Activated T-helper 2 cell treated with anti-CD3 and anti-CD28 coated beads, Interferon-gamma antibody, Interleukin-2, Interleukin-4, amounts not matched to agents 10 μg/mL and 5 μg/mL and 100 μg/mL, durations not matched to agents 14 hours and 24 hours and 36 hours (primary cell): ENCODE measurements at places on chromosomes 3 and 15. TPM values are rescaled to one million over a fixed set of nuclear protein-coding genes. Genes with fewer than 3 reads are reported as not detected.
A peak's percentile ranks its signal among the peaks of the same experiment; 100 is the strongest.

The TBL1XR1 gene
- total RNA-seq, result 168 and 169 TPM in 2 replicates

DNA sequence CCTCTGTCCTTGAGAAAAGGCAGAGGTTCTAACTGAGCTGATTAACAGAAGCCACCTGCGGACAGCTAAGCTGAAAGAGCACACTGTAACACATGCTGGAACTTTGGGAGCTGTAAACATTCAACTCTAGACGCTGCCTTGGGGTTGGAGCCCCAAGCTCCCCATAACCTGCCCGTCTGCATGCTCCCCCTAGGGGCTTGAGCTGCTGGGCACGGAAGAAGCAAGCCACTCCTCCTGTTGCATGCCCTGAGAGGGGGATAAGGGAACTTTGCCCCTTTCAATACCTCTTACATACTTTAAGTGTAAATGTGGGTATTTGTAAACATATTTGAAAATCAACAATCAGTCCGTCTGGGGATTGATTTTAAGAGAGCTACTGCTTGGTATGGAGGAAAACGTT is 188.4 kb downstream of the ADAMTSL3 start:
- H3K27ac ChIP-seq, result no peak overlapping the region
- no peaks in the 10 kb centered on the region for H3K36me3 ChIP-seq
- DNase-seq, result no peak
- H3K4me1 ChIP-seq, result no peaks in the 10 kb centered on the region
- peaks cover 22% of the 10 kb centered on the region for H3K27me3 ChIP-seq
- H3K4me3 ChIP-seq, result no peak overlapping the region

The ETV5 gene
- total RNA-seq, result 0.85 and 1.3 TPM in 2 replicates

- no peak overlapping the region for H3K4me3 ChIP-seq
- H3K27ac ChIP-seq, result no peak overlapping the region
- DNase-seq, result no peak
Observed at GRCh38 chr3:126519506-126520455, 2.2 kb upstream of the UROC1 start.

GRCh38 chr15:78850352-78850751 is 22.3 kb upstream of the MORF4L1 start:
- H3K27me3 ChIP-seq, result peaks cover 6% of the 10 kb centered on the region
- no peak overlapping the region for H3K4me3 ChIP-seq
- no peak for DNase-seq
- H3K4me1 ChIP-seq, result no peaks in the 10 kb centered on the region

The CAPN3 gene
- 1.2 and 1.8 TPM in 2 replicates for total RNA-seq

DNA sequence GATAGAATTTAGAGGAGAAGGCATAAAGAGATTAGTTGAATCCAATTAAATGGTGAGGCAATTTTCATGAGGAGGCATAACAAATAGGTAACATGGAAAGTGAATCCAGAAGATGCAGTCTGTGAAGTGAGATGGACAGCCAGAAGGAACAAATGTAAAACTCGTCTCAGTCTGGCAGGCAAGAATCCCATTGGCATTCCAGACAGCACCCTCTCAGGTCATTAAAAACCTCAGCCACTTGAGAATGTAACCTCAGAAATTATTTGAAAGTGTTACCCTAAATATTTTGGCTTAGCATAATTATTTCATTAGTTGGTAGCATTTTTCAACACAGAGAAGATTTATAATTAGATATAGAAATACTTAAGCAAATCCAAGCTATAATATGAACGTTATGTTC is 342.3 kb downstream of the LRRC3B start:
- no peaks in the 10 kb centered on the region for H3K4me1 ChIP-seq
- H3K27ac ChIP-seq, result no peak overlapping the region
- no peaks in the 10 kb centered on the region for H3K36me3 ChIP-seq
- no peaks in the 10 kb centered on the region for H3K27me3 ChIP-seq
- no peak overlapping the region for H3K4me3 ChIP-seq

DNA sequence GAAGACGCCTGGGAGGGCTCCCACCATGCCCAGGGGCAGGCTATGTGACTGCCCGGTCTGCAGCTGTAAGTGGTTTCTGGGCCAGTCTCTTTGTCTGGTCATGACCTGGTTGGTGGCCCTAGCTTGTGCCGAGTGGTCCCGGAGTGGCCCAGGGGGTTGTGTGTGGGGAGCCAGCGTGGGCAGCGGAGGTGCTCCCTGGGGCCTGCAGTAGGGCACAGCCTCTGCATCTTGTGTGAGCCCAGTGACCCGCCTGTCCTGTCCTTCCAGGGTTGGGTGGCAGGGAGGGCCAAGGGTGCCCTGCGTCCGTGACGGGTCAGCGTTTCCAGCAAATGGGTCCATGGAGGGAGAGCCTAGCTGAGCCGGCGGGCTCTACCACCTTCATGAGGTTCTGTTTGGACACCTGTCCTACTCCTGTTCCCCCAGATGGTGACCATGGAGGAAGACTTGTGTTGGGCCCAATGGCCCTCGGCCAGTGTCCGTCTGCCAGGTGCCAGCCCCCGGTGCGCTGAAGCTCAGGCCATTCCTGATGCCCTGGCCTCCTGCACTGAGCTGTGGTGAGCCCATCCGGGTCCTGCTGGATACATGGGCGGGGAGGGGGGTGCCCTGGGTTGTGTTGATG is 215.4 kb downstream of the SNRPN start:
- no peaks in the 10 kb centered on the region for H3K36me3 ChIP-seq
- H3K27me3 ChIP-seq, result no peaks in the 10 kb centered on the region
- no peak overlapping the region for H3K4me3 ChIP-seq
- H3K27ac ChIP-seq, result no peak overlapping the region
- DNase-seq, result peak; percentile 5
